Activated CD4-positive, alpha-beta memory T cell treated with anti-CD3 and anti-CD28 coated beads, Interleukin-2, amount 10 ng/mL, durations not matched to agents 7 days and 5 days (primary cell): ENCODE measurements at places on chromosomes 5 and 9. TPM values are rescaled to one million over a fixed set of nuclear protein-coding genes. Genes with fewer than 3 reads are reported as not detected.

ECSCR gene
- total RNA-seq, result 1.1 TPM

NRARP gene
- total RNA-seq, result 0.71 TPM

WDR38 gene
- not detected for total RNA-seq

NDUFS6 gene
- total RNA-seq, result 25.4 TPM

ADGRD2 gene
- not detected for total RNA-seq

CLTA gene
- 150 TPM for total RNA-seq

- no peak overlapping the region for H3K4me3 ChIP-seq
- H3K27me3 ChIP-seq, result no peaks in the 10 kb centered on the region
- DNase-seq, result no peak
- H3K27ac ChIP-seq, result no peak overlapping the region
- no peaks in the 10 kb centered on the region for H3K4me1 ChIP-seq
- no peaks in the 10 kb centered on the region for H3K36me3 ChIP-seq
Observed at GRCh38 chr5:4700069-4700468, 440.1 kb upstream of the ADAMTS16 start.

DNA sequence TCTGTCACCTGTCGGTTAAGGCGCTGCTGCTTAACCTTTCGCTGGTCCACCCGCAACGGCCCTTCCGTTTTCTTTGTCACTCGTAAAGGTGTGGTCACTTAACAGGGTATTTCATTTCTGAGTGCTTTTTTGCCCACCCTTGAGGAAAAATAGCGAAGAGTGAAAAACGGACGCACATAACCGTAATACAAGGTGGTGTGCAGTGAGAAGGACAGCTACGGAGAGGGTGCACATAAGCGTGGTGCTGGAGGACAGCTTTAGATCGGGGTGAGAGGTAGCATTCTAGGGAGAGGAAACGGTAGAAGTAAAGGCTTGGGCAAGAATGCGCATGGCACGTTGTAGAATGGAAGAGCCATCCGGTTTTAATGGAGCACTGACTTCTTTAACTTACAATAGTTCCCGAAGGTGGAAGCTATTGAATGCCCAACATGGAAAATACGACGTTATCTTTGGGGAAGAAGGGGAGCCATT, 761 bp downstream of the CCT5 start:
- peak overlapping the region; percentile 81 for H3K4me3 ChIP-seq
- peak; percentile 38 for DNase-seq
- H3K27ac ChIP-seq, result peak overlapping the region; percentile 60
- H3K27me3 ChIP-seq, result no peaks in the 10 kb centered on the region
- H3K36me3 ChIP-seq, result peaks cover 49% of the 10 kb centered on the region

GRCh38 chr5:32044434-32044833, 129.7 kb downstream of the GOLPH3 start:
- no peak overlapping the region for H3K27ac ChIP-seq
- no peaks in the 10 kb centered on the region for H3K4me1 ChIP-seq
- peaks cover 4% of the 10 kb centered on the region for H3K27me3 ChIP-seq
- no peaks in the 10 kb centered on the region for H3K36me3 ChIP-seq

DNA sequence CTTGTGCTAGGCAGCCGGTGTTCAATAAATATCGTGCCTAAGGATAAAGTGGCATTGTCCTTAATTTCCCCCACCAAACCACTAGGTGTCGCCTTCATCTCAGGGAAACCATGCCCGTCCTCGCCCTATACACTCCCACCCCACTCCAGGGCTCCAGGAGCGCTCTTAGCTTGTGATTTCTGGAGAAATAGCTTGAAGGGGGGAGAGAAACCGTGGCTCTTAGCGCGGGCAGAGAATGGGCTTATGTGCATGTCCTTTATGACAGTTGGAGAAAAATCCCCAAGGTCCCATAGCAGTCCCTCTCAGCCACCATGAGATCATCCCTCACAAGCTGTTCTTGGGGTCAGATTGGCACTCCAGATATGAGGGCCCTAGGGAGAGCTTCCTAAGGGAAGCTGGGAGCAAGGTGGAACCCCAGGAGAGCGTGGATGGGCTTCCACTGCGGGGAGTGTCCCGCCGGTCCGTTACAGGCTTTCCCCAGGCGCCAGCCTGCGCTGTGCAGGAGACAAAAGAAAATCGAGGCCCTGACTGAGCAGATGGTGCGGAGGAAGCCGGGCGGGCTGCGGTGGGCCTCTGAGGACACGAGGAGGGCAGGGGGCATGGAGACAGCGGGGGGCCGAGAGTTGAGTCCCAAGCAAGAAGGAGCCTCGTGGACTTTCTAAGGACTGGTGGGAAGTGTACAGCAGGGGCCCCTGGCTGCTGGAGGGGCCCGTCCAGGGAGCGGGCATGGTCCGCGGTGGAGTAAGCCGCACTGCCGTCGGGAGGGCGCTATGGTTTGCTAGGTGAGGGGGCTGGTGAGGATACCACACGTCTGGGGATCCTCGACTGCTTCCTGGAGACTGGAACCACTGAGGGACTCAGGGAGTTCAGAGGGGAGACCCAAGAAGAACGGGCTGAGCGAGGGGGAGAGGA, 750 bp upstream of the NPR2 start:
- H3K36me3 ChIP-seq, result peaks cover 9% of the 10 kb centered on the region
- H3K27ac ChIP-seq, result no peak overlapping the region
- DNase-seq, result peak; percentile 59
- peaks cover 14% of the 10 kb centered on the region for H3K4me1 ChIP-seq
- no peaks in the 10 kb centered on the region for H3K27me3 ChIP-seq

DNA sequence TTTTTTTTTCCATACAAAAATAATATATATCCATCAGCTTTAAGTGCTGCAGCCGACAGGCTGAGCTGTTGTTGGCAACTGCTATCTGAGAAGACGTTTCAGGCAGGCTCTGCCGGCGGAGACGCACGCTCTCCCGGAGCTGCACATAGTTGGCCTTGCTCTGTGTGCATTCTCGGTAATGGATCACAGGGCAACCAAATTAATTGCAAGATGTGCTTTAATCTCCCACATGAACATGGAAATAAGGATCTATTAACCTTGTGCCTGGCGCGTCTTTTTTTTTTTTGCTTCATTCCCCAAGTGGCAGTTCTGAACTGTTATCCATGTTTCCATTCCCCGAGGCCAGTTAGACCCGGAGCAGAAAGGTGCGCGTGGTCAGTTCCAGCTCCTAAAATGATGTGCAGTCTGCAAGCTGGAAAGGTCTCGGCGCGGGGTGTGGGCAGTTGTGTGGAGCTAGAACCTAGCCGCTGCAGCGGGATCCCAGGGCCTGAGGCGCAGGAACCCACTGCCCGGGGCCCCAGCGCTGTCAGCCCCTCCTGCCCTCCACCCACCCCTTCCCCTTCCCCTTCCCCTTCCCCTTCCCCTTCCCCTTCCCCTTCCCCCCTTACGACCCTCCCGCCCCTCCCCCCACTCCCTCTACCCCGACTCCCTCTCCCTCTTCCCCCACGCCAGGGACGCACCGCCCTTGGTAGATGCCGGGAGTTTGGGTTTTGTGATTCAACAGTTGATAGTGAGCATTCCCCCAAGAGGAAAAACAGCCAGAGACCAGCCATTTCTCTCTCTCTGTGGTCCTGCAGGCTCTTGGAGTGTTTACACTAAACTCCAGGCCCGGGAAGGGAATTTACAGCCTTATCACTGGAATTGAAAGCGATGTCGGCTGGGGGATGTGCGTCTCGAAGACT, 137.8 kb downstream of the CEP120 start:
- no peak overlapping the region for H3K27ac ChIP-seq
- H3K27me3 ChIP-seq, result peaks cover 36% of the 10 kb centered on the region
- no peak for DNase-seq
- no peaks in the 10 kb centered on the region for H3K4me1 ChIP-seq
- H3K36me3 ChIP-seq, result no peaks in the 10 kb centered on the region

DNA sequence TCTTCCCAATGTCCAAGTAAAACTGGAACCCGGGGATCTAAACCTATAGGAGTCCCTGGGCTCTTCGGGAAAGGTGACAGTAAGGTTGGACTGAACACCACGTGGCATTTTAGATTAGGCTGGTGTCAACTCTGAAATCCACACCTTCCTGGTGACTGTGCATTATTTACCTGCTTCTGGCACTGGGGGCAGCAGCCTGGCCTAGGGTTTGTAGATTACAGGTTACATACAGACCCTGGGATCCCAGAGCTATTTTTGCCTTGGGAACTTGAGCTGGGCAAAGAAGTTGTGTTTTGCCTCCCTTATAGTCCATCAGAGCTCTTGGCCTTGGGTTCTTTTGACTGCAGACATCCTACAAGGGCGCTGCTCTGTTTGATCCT, 173.2 kb downstream of the DAB2IP start:
- H3K36me3 ChIP-seq, result no peaks in the 10 kb centered on the region
- no peak overlapping the region for H3K4me3 ChIP-seq
- H3K27me3 ChIP-seq, result no peaks in the 10 kb centered on the region
- H3K27ac ChIP-seq, result no peak overlapping the region

- H3K36me3 ChIP-seq, result no peaks in the 10 kb centered on the region
- H3K4me1 ChIP-seq, result no peaks in the 10 kb centered on the region
- H3K27me3 ChIP-seq, result no peaks in the 10 kb centered on the region
- H3K4me3 ChIP-seq, result no peak overlapping the region
- H3K27ac ChIP-seq, result no peak overlapping the region
Observed at GRCh38 chr5:82151662-82152061, 126.5 kb downstream of the RPS23 start.

GRCh38 chr5:180645274-180646204, 3.9 kb downstream of the FLT4 start:
- no peak overlapping the region for H3K27ac ChIP-seq
- peaks cover 22% of the 10 kb centered on the region for H3K27me3 ChIP-seq
- peaks cover 9% of the 10 kb centered on the region for H3K4me1 ChIP-seq

GRCh38 chr9:86670536-86670935, 276.8 kb downstream of the GAS1 start:
- H3K27me3 ChIP-seq, result no peaks in the 10 kb centered on the region
- H3K4me3 ChIP-seq, result no peak overlapping the region
- H3K27ac ChIP-seq, result no peak overlapping the region

DNA sequence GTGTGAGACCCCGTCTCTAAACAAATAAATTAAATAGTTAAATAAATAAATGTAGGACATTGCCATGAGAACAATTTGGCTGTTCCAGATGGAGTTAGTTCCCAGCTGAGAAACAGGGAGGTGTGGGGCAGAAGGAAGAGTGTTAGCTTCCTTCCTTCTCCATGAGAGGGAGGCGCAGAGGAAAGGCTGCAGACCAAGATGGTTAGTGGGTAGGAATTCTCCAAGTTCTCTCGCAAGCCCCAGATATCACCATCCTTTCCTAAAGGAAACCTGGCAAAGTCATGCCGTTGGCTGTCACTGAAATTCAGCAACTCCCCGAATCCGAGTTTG, 33.1 kb upstream of the RAB14 start:
- no peak overlapping the region for H3K27ac ChIP-seq
- no peak for DNase-seq
- peaks cover 3% of the 10 kb centered on the region for H3K4me1 ChIP-seq
- H3K36me3 ChIP-seq, result peaks cover 3% of the 10 kb centered on the region

DNA sequence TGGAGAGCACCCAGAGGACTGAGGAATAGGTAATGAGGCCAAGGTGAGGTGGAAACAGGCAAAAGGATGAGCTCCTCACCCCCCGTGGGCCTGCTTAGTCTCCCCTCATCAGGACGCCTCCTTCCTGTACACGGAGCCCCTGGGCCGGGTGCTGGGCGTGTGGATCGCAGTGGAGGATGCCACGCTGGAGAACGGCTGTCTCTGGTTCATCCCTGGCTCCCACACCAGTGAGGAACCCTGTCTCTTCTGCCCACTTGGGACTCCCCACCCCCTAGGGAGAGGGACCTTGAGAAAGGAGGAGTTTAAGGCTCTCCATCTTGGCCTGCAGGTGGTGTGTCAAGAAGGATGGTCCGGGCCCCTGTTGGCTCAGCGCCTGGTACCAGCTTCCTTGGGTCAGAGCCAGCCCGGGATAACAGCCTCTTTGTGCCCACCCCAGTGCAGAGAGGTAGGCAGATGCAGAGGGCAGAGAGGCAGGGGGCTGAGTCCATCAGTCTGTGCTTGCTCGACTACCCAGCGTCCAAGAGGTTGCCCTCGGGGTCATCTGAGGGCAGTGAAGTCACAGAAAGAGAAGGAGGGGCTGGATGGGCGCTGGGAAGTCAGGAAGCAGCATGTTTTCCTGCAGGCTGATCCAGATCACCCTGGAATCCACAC, 7.0 kb downstream of the DOLK start:
- H3K27me3 ChIP-seq, result no peaks in the 10 kb centered on the region
- H3K27ac ChIP-seq, result no peak overlapping the region
- H3K4me3 ChIP-seq, result no peak overlapping the region
- H3K4me1 ChIP-seq, result no peaks in the 10 kb centered on the region

GRCh38 chr5:162607879-162608278, 540.3 kb downstream of the GABRG2 start:
- no peak overlapping the region for H3K27ac ChIP-seq
- H3K4me1 ChIP-seq, result no peaks in the 10 kb centered on the region
- no peak overlapping the region for H3K4me3 ChIP-seq
- DNase-seq, result no peak
- H3K27me3 ChIP-seq, result no peaks in the 10 kb centered on the region

- DNase-seq, result no peak
- H3K27ac ChIP-seq, result no peak overlapping the region
- H3K4me1 ChIP-seq, result peaks cover 49% of the 10 kb centered on the region
Observed at GRCh38 chr5:177474846-177475562, 1.6 kb upstream of the DBN1 start.
